HT1080 (cell line): ENCODE measurements at places on chromosomes 3 and 15. TPM values are rescaled to one million over a fixed set of nuclear protein-coding genes. Genes with fewer than 3 reads are reported as not detected.

Gene LRRC31
- not detected in 2 replicates for total RNA-seq

Gene AADACL2
- total RNA-seq, result not detected in 2 replicates

Gene GOLGA6B
- total RNA-seq, result 0.18 TPM in 1 of 2 replicates, not detected in the other

Gene FGD5
- total RNA-seq, result not detected in 2 replicates

DNA sequence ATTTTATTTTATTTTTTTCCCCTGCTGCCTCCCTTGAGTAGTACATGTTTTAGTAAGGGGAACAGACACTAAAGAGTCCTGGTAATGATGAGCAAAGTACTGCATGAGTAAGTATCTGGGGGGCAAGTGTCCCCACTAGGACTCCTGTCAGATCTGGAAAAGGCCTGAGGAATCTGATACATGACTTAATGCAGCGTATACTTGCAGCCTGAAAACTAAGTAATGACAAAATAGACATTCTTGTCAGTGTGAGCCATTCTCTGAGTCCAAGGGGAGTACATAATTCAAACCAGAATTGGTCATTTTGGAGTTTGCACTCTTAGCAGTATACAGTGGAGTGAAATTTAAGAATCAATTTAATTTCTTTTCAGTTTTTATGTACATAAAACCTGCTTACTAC lies 27.5 kb downstream of the NXPE3 start:
- DNase-seq, result no peak

DNA sequence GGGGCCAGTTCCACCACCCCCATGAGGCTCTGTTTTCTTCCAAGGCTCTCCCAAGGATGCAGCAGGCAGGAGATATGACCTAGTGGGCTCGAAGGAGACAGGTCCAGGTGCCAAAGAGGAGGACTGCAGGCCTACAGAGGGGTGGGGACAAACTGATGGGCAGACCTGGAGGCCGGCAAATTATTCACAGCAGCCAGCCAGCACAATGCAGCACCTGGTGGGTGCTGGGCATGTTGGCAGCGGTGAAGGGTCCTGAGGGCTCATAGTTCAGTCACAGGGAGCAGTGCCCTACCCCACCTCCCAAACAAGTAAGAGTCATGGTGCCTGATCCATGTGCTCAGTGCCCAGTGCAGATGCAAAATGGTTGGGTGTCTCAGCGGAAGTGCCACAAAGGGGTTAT lies 171.7 kb downstream of the ABHD5 start:
- DNase-seq, result no peak

DNA sequence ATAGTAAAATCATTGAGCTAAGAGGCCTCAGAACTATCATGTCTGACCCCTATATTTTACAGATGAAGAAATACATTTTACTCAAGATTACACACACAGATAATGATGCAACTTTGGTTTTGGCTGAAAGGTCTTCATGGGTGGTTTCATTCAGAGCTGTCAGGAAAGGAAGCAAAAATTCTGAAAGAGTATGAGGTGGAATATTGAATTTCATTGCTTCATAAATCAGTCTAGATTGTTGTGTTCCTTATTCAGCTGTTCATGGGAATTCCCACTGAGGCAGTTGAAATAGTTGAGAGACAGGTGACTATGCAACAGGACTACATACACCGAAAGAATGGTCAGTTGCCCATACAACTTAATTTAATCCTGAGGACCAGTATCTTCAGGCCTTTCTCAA lies 39.4 kb downstream of the CD200 start:
- no peak for DNase-seq

DNA sequence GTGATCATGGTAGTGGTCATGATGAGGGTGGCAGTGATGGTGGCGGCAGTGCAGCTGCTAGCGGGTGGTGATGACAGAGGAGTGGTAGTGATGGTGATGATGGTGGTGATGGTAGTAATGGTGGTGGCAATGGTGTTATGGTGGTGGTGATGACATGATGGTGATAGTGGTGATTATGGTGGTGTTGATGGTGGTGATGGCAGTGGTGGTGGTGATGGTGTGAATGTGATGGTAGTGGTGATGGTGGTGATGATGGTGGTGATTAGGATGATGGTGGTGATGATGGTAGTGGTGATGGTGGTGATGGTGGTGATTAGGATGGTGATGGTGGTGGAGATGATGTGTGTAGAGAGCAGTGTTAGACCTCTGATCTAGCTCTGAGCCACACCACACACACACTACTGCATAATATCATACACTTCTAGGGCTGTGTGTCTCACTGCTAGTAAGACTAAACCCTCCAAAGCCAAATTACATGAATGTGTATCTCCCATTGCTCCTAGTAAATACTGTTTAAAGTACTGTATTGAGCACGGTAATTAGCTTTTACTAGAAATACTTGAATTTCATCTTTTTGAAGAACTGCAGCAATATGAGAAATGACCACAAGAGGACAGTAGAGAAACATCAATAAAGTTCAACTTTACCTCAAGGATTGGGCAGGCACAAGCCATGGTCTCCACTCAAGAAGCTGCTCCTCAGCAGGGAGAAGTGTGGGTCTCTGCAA lies 28.8 kb downstream of the TMED3 start:
- peak; percentile 28 for DNase-seq

GRCh38 chr3:8325306-8325705 lies 176.3 kb upstream of the LMCD1 start:
- no peak for DNase-seq

DNA sequence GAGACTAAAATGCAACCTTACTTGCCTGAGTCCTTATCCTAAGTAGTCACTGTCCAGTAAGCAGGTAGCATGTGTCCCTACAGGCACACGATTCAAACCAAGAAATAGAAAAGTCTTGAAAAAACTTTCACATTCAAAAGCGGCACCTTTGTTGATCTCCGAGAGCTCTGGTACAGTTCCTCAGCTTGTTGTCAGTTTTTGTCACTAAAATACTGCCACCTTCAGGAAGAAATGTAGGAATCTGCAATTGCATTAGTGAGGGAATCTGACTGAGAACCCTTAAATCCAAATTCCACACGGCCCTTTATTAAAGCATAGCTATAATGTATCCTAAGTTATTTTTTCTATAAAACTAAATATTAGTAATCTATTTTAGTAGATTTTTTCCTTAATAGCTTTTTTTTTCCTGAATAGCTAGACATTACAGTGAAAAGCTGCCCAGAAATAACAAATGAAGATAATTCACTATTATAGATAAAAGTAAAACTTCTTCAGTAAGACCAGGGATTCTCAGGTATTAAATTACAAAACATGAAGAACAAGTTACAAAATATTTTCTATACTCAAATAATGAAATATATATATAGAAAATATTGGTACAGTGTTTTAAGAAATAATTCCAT lies 44.0 kb downstream of the CCDC54 start:
- peak; percentile 82 for DNase-seq

DNA sequence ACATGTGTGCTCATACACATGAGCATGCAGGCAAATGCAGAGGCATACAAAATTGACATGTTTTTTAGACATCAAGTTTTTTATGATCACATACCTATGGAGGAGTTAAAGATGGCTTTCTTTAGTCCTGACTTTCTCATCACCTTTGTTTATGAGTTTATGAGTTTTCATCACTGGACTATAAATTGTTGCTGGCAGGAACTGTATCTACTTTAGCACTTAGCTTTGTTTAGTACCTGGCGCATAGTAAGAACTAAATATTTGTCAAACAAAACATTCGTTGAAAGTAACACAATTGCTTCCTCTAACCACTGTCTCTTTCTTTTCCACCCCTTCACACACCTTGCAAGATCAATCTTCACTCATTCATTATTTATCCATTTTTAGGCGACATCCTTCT lies 182.6 kb downstream of the SUCNR1 start:
- no peak for DNase-seq

- no peak for DNase-seq
Measured at GRCh38 chr3:34056181-34056910, 257.9 kb downstream of the PDCD6IP start.

- no peak for DNase-seq
Measured at GRCh38 chr3:112027826-112028225, 6.7 kb upstream of the TMPRSS7 start.
